PC-9 (cell line): ENCODE measurements at places on chromosomes 3 and 15.

- no peak for DNase-seq
These were observed 229.3 kb downstream of the TAFA4 start for GRCh38 chr3:68703066-68703465.

GRCh38 chr3:29708884-29709283 lies 428.0 kb downstream of the RBMS3 start:
- no peak for DNase-seq

DNA sequence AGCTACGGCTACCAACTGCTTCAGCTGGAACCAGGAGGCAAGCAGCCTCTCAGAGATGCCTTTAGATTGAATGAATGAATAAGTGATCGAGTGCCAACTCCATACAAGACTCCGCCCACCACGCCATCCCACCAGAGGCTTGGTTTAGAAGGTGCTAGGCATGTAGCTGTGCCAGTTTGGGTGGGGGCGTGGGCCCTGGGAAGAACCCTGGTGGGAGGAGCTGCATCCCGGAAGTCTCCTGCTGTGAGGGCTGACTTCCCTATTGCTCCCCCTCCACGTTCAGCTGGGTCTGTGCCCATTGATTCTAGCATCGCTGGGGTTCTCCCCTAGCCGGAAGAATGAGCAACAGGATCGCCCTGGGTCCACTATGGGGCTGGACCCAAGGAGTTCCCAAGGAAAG lies 20.9 kb downstream of the LINGO1 start:
- DNase-seq = no peak

DNA sequence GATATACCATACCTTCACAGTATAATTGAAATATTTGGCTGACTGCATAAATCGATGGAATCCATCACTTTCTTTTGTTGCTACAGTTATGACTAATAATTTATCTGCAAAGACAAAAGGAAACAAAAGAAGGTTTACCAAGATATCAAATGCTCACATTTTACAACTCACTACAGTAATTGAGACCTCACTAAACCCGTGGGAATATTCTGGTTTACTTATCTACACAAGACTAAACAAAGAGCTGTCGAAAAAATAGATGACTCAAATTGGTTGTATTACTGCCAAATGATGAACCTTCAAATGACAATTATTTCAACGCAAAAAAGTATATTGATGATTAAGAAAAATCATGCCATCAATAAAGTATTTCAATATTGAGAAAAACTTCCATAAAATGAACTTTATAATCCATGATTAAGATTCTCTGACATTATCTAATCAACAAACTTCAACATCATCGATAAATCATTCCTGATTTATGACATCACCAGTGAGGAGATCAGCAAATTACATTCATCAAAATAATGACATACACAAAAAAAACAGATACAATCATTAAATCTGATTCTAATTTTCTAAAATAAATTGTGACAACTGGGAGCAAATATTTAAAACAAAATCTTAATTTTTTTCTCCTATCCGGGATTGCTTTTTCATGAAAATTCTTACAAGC lies 36.7 kb downstream of the PLOD2 start:
- DNase-seq = no peak

DNA sequence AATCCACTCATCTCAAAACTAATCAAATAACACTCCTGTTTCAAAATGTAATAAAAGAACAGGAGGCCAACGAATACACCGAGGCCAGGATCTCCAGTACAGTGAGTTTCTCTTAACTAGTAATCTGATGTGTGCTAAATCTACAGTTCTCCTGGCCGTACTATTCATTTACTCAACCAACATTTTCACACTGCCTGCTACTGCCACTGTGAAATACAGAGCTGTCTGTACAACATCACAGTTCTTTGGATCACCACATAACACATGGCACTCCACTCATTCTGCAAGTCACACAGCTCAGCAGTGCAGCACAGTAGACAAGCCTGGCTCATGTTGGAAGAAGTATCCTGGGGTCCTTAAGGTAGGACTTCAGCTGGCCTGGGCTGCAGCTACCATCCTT lies 21.9 kb downstream of the RIOX2 start:
- DNase-seq = no peak

DNA sequence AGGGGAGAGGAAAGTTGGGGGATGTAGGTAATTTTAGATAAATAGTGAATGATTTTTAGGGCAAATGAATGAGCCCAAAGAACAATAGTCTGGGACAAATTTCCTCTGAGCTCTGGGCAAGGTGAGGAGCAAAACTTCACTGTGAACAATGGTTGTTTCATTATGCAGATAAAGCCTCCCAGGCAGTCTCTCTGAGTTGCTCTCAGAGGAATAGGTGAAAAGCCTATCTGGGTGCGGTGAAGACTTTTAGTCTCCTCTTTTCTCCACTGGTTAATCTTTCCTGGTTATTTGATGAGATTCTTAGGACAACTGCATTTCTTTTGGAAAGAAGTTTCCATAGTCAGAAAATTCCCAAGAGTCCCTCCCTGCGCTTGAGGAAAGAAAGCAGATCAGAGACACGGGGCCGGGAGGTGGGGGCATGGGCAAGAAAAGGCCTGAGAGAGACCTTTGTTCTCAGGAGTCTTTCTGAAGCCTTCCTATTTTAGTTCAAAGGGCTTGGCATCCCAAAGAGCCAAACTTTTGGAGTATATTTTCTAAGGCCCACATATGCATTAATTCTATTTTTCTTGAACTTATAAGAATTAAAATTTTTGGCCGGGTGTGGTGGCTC lies 353.6 kb upstream of the SLCO3A1 start:
- DNase-seq = no peak

DNA sequence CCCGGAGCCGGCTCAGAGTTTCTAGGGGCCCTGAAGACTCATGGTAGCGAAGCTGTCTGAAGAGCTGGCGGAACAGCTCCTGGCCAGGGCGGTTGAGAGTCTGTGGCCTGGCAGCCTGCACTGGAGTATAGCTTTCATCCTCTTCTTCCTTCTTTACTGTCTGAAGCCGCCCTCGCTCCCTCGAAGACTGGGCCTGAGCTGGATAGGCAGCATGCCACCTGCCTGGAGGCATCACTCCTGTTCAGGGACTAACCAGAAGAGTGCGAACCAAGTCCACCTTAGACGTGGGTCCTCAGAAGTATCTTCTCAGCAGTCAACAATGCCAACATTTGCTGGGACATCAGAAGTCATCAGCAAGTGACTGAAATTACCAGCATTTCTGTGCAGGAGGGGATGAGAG lies 22.2 kb downstream of the ZNF445 start:
- DNase-seq = no peak

DNA sequence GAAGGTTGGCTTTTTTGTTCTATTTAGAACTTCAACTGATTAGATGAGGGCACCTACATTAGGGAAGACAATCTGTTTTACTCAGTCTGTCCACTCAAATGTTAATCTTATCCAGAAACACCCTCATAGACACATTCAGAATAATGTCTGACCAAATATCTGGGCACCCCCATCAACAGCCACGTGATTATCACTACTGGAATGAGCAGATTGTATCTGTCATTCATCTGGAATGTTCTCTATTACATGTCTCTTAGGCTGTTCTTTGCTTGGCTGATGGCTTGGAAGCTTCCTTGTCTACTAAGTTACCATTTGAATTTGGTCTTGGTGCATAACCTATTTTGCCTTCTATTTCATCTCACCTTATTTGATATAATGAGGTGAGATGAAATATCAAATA lies 15.7 kb upstream of the LRRC58 start:
- no peak for DNase-seq

DNA sequence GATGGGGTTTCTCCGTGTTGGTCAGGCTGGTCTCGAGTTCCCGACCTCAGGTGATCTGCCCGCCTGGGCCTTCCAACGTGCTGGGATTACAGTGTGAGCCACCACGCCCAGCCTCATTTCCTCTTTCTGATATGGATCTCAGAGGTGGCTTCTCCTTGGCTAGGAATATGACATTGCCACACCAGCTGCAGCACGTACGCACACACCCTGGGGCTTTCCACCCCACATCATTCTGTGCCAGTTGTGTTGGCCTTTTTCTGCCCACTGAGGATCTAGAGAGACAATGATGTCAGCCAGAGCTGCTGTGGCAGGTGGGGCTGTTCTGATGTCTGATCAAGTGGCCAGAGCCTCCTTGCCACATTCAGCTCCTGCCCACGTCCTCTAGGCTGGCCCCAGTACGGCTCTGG lies 29.0 kb downstream of the TMEM45A start:
- DNase-seq = peak; percentile 33

GRCh38 chr3:150268426-150269391 lies 139.4 kb upstream of the TSC22D2 start:
- no peak for DNase-seq

GRCh38 chr3:171986176-171986575 lies 53.2 kb upstream of the FNDC3B start:
- DNase-seq = no peak

DNA sequence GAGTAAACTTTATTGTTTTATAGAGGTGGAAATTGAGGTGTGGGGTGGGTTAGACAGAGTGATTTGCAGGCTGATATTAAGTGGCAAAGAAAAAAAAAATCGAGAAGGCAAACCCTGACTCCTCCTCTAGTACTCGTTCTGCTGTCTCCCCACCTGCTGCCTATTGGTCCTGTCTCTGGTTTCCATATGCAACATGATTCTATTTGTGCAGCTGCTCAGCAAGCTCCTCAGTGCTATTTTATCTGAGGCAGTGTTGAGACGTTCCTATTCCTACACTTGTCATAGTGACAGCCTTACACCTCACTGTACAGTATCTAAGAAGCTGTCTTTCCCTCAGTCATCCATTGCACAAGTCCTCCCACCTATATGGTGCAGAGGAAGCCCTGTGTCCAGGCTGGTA lies 45.1 kb downstream of the RSL24D1 start:
- no peak for DNase-seq

DNA sequence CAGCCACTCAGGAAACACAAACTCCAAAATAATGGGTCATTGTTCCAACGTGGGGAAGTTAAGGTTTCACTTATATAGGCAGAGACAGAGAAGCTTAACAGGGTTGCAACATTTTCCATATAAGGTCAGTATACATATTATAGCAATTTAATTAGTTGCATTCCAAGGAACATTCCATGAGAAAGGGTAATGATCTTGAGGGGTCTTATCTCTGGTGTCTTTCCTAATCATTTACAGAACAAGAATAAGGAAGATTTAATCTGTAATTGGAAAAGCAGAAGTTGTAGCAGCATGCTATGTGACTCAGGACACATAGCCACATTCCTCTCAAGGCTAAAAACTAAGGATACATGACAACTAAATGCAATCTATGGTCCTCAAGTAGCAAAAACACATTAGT lies 4.9 kb downstream of the MNS1 start:
- no peak for DNase-seq

- no peak for DNase-seq
These were observed 111.3 kb upstream of the SLC7A14 start for GRCh38 chr3:170697131-170697530.

DNA sequence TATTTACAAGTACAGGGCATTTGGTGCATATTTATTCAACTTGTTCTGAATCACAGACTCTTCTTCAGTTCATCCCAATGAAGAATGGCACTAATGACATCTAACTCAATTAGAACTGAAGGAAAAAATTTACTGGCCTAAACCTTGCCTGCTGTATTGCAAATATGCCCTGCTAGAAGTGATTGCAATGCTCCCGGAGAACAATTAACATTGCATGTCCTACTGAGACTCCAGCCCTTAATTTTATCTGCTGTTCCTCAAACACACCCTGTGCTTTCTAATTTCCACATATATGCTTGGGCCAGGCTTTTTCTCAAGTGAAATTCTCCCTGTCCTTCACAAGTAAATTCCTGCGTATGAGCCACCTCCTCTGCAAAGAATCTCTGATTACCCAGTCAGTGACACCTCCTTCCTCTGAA lies 8.3 kb downstream of the ACKR4 start:
- no peak for DNase-seq
